Activated CD4-positive, alpha-beta T cell treated with anti-CD3 and anti-CD28 coated beads for 24 hours (primary cell): ENCODE measurements at places on chromosomes 11 and 22.
A peak's percentile ranks its signal among the peaks of the same experiment; 100 is the strongest.

DNA sequence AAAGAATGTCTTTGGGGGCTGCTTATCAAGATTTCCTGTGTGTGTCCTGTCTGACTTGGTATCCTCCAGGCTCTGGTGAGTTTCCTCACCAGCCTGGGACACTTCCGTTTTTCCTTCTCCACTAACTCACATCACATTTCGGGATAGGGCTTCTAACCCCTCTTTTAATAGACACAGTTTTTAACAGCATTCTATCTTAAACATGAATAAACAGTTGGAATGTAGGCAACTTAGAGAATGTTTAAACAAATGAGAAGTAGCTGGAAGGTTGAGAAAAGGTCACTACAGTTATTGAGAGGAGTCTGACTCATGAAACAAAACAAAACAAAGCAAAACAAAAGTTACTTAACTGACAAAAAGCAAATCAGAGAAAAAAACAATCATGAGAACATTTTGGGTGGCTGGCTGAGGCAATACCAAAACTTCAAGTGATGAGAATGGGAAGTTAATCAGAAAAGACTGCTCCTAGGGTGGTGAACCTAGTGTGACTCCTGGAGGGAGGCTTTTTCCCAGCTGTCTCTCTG is 64.7 kb upstream of the CTSC start:
- DNase-seq = no peak

DNA sequence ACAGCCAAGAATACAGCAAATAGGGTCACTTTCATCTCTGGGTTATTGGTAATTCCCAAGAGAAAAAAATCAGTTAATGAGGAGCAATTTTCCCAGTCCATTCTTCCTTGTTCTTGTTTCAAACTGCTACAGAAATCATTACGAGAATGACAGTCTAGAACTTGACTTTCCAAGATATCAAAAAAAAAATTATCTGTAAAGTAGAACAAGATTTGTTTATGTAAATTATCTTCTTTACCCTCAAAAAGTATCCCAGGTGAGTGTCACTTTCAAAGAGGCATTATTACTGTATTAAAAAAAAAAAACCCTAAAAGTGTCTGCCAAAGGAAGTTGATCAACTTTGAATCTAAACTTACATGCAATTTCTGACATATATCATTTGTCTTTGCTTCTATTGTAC is at the start of gene OR5W2:
OR5W2 (minus strand) TSS at position 101 of the 400 bp plus-strand sequence; CDS start at position 101, 0 bp downstream.
- no peak for DNase-seq

DNA sequence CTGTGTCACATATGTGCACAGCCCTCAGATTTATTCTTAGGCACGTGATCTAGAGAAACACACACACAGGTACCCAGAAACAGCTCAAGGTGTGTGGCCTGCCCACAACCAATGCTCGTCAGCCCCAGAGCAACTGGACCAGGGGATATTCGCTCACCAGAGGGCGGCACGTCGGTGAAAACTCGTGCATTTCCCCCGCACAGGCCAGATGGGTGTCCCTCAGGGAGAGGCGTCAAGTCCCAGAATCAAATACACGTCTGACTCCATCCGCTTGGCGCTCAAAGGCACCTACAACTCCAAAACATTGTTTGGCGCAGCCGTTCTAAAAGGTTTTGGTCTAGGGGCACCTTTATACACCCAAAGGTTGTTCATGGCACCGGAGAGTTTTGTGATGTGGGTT is 429.0 kb downstream of the BRD1 start:
- DNase-seq = no peak

DNA sequence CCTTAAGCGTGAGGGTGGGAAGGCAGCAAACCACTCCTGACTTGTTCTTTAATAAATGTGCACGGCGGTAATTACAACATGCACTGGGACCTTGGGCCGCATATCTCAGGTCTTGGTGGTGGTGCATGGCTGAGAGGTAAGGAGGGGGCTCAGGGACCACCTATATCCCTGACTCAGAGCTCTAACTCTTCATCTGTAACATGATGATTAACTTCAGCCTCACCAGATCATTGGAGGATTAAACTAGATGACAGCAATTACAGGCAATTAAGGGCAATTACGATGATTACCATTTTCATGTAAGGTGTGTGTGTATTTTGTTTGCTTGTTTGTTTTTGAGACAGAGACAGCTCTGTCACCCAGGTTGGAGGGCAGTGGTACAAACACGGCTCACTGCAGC is 45.0 kb downstream of the FBLN1 start:
- DNase-seq = no peak

DNA sequence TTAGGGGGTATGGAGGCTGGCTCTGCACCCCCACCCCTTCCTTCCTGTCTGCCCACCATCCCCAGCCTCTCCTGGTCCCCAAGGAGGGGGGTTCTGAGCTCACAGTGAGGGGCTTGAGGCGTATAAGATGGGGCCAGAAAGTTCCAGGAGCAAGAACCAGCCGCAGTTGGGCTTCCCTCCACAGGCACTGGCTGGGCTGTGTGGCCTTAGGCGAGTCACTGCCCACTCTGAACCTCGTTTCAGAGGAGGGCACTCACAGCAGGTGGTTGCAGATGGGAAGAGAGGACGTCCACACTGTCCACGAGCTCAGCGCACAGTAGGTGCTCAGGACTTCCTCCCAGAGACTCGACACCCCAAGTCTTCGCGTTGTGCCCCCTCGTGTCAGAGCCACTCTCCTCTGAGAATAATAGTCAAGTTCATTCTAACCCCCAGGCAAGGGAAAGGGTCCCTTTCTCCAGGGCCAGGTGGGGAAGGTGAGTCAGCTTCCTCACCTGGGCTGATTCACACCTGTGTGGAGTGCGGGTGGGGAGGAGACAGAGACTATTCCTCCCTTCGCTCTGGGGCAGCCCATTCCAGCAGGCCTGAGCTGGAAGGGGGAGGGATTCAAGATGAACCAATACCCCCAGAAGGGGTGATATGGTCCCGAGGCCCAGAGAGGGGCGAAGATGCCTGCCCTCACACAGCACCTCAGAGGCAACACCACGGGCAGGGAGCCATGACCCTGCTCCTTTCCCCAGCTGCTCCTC is 29.3 kb downstream of the RPL3 start:
- DNase-seq = no peak

- DNase-seq = no peak
Observed at GRCh38 chr11:131185915-131186314, 184.5 kb upstream of the NTM start.

DNA sequence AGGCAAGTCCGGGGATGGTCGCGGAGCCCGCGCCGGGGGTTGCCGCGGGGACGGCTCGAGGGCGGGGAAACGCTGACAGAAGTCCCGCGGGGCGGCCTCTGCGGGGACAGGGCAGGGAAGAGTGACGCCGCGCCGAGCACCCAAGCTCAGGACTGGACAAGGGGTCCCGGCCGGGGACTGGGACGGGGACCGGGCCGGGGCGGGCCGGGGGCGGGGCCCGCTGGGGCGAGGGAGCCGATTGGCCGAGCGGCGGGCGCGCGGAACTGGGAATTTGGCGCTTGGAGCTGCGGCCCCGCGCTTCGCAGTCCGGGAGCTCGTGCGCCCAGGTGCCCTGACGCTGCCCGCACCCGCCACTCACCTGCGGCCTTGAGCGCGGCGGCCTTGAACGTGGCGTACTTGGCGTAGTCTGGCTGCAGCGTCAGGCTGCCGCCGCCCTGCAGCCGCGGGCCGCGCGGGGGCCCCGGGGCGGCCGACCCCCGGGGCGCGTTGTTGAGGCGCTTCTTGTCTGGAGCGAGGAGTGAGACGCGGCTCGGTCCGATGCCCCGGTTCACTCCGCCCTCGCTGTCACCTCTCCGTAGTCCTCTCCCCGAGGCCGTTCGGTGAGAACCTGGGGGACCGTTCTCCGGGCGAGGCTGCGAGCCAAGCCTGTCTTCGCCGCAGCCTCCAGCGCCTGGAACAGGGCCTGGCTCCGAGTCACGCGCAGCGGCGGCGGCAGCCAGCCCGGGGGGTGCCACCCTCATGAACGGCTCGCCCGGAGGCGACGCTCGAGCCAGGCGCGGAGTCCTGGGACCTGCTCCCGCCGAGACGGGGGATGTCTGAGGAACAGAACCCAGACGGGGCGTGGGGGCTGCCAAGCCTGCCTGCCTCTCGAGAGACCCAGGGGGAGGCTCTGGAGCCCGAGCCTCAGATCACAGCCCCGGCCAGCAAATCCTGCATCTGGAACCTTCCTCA is 4.5 kb downstream of the SHISA8 start:
- no peak for DNase-seq

DNA sequence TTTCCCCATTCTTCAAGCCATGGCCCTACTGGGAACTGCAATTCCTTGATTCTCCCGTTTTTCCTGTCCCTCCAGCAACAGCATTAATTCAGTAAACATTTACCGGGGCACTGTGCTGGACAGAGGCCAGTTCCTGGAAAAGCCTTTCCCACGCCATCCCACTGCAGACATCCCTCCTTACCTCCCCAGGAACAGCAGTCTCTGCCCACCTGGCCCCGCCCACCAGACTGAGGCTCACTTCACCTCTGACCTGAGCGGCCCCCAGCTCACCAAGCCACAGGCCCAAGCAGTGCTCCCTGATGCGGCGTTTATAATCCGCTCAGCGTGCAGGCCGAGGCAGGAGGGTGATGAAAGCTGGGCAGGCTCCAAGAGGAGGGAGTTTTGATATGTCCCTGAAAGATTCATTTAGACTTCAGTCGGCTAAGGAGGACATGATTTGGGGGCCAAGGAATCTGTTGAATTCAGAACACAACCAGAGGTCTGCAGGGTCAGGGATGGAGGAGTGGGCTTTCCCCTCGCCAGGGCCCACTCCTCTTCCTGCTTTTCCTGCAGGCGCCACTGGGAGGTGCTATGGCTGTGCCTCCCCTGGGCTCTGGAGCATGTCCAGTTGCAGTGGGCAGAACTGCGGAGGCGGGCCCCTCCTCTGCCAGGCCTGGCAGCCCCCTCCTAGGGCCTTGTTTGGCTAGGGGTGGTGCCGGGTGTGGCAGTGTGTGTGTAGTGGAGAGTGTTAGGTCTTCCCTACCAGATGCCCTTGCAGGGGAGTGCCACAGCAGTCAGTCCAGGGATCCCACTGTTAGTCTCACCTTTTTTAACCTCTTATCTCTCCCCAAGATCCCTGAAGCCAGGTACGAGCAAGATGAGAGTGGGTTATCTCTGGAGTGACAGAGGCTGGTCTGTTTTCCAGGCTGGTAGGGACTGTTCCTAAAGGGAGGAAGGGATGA is 1.4 kb upstream of the TAGLN start:
- no peak for DNase-seq

- DNase-seq = no peak
Observed at GRCh38 chr22:47568700-47569099, 806.2 kb downstream of the TBC1D22A start.

GRCh38 chr11:111814557-111815320 is 48.5 kb upstream of the PPP2R1B start:
- DNase-seq = no peak

GRCh38 chr11:30916764-30917163 is 330.6 kb upstream of the MPPED2 start:
- DNase-seq = no peak

- no peak for DNase-seq
Observed at GRCh38 chr11:5581014-5581413, 337 bp downstream of the OR52B6 start.

GRCh38 chr11:94201004-94201465 is 72.4 kb downstream of the PANX1 start:
- no peak for DNase-seq

DNA sequence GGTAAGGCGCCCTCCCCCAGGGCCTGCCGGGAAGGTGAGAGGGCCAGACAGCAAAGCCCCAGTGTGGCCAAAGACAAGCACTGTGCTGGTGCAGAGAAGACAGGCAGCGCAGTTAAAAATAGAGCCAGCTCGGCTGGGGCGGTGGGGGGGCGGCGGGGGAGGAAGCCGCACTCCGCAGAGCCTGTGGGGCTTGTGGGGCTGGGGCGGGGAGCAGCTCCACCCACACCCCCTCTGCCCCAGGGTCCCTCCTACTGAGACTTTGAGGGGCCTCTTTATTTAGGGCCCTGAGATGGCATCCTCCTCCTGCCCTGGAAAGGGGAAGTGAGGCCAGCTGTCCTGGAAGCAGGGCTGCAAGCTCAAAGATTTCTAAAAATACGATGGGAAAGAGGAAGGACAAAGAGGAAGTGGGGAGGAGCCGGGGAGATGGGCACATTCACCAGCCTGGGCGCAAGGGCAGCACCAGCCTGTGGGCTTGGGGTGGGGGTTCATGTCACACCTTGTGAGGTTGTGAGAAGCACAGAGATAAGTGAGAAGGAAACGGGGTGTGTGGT is 2.6 kb downstream of the CYTH4 start:
- DNase-seq = no peak

GRCh38 chr11:19541521-19542049 is 171.1 kb upstream of the NAV2 start:
- no peak for DNase-seq

GRCh38 chr11:122163053-122163819 is 47.2 kb upstream of the BLID start:
- DNase-seq = no peak

DNA sequence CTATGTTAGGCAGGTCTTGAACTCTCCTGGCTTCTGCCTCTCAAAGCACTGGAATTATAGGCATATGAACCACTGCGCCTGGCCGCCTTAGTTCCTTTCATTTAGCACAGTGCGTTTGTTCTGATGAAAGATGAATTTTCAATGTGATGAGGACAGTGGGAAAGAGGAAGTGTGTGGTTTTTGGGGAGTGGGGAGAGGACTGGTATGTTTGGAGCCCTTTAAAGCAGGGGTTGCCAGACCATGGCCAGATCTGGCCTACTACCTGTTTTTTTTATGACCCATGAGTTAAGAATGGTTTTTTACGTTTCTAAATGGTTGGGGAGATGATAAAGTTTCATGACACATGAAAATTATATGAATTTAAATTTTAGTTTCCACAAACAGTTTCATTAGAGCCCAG is 12.5 kb downstream of the ATXN10 start:
- no peak for DNase-seq

DNA sequence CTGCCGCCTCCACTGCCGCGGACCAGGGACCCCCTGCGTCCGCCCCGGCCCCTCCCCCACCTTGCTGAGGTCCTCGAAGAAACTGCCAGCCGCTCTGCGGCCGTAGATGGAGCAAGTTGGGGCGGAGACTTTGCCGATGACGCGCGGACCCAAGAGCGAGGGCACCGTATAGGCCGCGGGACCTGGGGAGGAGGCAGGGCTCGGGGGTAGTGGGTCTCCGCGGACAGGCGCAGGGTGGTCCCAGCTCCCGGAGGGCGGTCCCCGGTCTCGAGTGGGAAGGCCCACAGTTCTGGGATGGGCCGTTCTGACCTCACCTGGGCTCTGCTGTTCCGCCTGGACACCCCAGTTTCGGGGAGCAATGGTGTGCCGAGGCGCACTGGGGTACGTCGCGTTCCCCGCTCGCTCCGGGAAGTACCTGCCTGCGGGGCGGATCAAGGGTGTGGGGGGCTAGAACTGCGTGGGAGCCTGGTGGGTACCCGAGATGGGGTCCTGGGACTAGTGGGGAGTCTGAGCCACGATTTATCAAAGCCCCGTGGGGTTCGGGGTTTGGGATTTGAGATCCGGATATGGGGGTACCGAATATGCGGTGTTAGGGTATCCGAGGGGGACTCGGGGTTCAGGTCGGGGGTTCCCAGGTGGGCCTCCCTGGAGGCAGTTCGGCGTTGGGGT is 1.2 kb upstream of the TYMP start:
- DNase-seq = peak; percentile 75

- DNase-seq = no peak
Observed at GRCh38 chr11:64591257-64592233, 525 bp downstream of the SLC22A12 start.

DNA sequence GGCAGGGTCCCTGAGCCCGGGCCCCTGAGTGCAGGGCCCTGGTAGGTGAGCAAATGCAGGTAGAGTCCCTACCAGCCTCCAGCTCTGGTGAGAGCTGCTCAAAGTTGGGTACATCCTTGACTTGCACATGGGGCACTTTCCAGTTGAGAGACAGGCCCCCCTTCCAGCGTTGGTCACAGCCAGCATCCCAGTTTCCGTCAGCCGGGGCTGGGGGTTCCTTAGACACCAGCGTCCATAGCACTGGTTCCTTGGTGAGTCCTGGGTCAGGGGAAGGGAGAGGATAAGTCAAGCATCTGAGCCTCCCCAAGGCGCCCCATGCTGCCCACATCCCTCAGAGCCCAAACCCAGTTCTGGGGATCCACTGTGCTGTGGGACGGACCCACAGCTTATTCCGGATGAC is 5.6 kb downstream of the PNPLA5 start:
- DNase-seq = no peak
